Esophagus squamous epithelium (tissue), 5 donors: ENCODE measurements at places on chromosomes 2 and 18. TPM values are rescaled to one million over a fixed set of nuclear protein-coding genes. Genes with fewer than 3 reads are reported as not detected.

The NTSR2 gene
- not detected for total RNA-seq

DNA sequence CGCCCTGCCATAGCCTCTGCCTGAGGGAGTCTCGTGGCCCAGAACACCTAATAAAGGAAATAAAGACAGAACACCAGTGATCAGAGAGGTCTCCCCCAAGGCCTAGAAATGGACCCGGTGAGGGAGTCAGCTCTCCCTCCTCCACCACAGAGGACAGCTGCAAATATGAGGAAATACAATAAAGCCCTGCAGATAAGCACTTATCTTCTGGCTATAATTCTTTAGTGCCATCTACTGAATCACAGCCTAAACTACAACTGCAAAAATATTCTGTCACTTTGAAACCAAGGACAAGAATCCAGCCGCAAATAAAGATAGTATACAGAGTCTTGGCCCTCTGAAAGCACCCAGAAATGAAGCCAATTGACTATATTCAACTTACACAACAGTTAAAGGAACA, 42.4 kb upstream of the TACR1 start:
- no peak overlapping the region for H3K27ac ChIP-seq
- no peaks in the 10 kb centered on the region for H3K4me1 ChIP-seq
- no peak for DNase-seq
- H3K36me3 ChIP-seq: no peaks in the 10 kb centered on the region
- no peak overlapping the region for H3K4me3 ChIP-seq
- H3K27me3 ChIP-seq: no peaks in the 10 kb centered on the region

The CAPN13 gene
- 0.64 TPM for total RNA-seq

The ABCG8 gene
- total RNA-seq: not detected

The SLC5A7 gene
- total RNA-seq: not detected

The MFSD2B gene
- not detected for total RNA-seq

The INO80B gene
- 5.4 TPM for total RNA-seq

GRCh38 chr18:9802175-9803062, 83.4 kb upstream of the TXNDC2 start:
- no peak for DNase-seq
- no peaks in the 10 kb centered on the region for H3K36me3 ChIP-seq
- H3K4me1 ChIP-seq: peaks cover 4% of the 10 kb centered on the region
